T-cell (primary cell): ENCODE measurements at places on chromosomes 3 and 15. TPM values are rescaled to one million over a fixed set of nuclear protein-coding genes. Genes with fewer than 3 reads are reported as not detected.
A peak's percentile ranks its signal among the peaks of the same experiment; 100 is the strongest.

GRCh38 chr3:100106094-100106493, 8.2 kb downstream of the FILIP1L start:
- no peak overlapping the region for H3K27ac ChIP-seq
- no peak for DNase-seq
- H3K36me3 ChIP-seq: no peaks in the 10 kb centered on the region
- H3K27me3 ChIP-seq: no peaks in the 10 kb centered on the region
- no peak overlapping the region for H3K4me3 ChIP-seq

DNA sequence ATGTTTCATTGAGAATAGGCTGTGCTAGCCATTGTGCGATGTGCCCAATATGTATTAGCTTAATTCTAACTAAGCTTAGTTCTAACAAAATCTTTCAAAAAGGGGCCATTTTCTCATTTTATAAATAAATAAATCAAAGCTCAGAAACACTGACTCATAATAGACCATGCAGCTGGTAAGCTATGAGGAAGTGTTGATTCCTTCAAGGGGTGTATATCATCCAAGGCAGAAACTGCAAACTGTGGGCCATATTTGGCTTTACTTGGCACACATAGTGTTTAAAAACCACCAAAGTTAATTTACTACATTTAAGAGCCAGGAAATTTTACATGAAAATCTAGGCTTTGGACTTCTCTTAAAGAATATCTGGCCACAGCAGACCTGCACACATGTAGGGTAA, 136.5 kb downstream of the ZNF621 start:
- H3K36me3 ChIP-seq: no peaks in the 10 kb centered on the region
- no peaks in the 10 kb centered on the region for H3K27me3 ChIP-seq
- DNase-seq: no peak
- H3K4me1 ChIP-seq: no peaks in the 10 kb centered on the region
- no peak overlapping the region for H3K27ac ChIP-seq
- no peak overlapping the region for H3K4me3 ChIP-seq

- no peaks in the 10 kb centered on the region for H3K4me1 ChIP-seq
- H3K27me3 ChIP-seq: no peaks in the 10 kb centered on the region
- no peak overlapping the region for H3K27ac ChIP-seq
- no peak for DNase-seq
- no peaks in the 10 kb centered on the region for H3K36me3 ChIP-seq
- H3K4me3 ChIP-seq: no peak overlapping the region
Measured at GRCh38 chr3:147222291-147222690, 184.1 kb downstream of the ZIC4 start.

GRCh38 chr3:188915127-188915526, 256.6 kb upstream of the TPRG1 start:
- H3K36me3 ChIP-seq: no peaks in the 10 kb centered on the region
- no peak for DNase-seq
- H3K4me3 ChIP-seq: no peak overlapping the region
- H3K4me1 ChIP-seq: peaks cover 14% of the 10 kb centered on the region

DNA sequence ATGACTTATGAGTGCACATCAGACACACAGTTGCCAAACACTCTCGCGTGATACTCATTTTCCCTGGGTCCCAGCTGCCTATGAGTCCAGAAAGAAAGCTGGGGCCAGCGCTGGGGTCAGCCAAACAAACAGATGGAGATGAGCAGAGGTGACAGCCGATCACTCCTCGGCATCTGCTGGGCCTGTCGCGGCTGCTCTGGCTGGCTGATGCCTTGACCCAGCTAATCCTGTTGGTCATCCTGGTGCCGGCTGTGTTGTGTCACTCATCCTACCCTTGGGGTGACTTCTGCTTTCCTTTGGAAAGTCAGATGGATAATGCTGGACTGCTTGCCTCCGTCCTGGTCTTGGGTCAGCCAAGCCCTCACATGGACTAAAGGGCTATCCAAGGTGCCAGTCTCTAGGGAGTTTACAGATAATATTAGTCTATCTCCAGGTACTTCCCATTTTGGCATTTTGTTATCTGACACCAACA, 105.3 kb upstream of the PDZRN3 start:
- H3K27ac ChIP-seq: no peak overlapping the region
- no peak for DNase-seq
- H3K27me3 ChIP-seq: no peaks in the 10 kb centered on the region
- no peak overlapping the region for H3K4me3 ChIP-seq
- no peaks in the 10 kb centered on the region for H3K4me1 ChIP-seq

DNA sequence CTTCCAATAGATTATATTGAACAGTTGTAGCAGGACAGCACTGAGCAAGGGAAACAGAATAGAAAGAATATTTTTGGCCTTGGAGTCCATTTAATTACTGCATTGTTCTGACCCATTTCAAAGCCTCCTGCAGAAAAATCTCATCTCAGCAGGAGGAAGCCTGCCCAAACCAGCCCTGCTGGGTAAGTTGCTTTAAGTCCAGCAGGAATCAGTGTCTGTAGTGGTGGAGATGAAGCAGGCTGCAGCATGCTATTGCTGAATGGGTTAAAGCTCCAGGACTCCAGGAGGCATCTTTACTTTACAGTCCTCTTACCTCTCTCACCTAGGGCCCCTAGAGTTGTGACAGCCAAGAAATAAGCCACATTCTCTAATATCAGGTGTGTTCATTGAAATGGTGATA, 380.3 kb upstream of the THBS1 start:
- no peaks in the 10 kb centered on the region for H3K4me1 ChIP-seq
- H3K27ac ChIP-seq: no peak overlapping the region
- H3K27me3 ChIP-seq: no peaks in the 10 kb centered on the region
- H3K4me3 ChIP-seq: no peak overlapping the region

DNA sequence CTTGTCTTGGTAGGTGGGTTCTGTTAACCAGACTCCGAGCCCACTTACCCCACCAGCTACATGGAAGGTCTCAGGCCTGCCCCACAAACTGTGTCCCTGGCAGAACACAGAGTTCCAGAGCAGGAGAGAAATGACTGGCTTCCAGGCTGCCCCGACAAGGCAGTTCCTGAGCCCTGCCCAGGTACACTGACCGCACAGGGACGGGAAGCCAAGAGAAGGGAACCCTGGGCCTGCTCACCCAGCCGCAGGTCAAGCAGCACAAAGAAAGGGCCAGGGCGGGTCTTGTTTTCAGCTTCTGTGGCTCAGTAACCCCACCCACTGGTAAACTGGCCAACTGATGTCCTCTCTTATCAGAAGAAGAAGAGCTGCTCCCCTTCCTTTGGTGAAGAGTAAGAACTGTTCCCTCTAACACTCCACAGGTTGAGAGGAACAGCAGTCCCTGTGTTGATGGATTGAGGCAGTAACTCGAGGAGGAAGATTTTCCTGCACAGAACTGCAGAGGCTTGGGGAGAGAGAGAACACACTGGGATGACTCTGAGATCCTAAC, 68.4 kb downstream of the CRTC3 start:
- peaks cover 72% of the 10 kb centered on the region for H3K4me1 ChIP-seq
- peak overlapping the region; percentile 83 for H3K27ac ChIP-seq
- no peak overlapping the region for H3K4me3 ChIP-seq
- no peaks in the 10 kb centered on the region for H3K27me3 ChIP-seq
- no peak for DNase-seq
- H3K36me3 ChIP-seq: peaks cover 8% of the 10 kb centered on the region

- peaks cover 10% of the 10 kb centered on the region for H3K27me3 ChIP-seq
- no peak for DNase-seq
- H3K27ac ChIP-seq: no peak overlapping the region
- H3K4me3 ChIP-seq: no peak overlapping the region
- no peaks in the 10 kb centered on the region for H3K36me3 ChIP-seq
Measured at GRCh38 chr3:45259133-45259532, 33.0 kb upstream of the TMEM158 start.

RLBP1 gene
- not detected for total RNA-seq

DNA sequence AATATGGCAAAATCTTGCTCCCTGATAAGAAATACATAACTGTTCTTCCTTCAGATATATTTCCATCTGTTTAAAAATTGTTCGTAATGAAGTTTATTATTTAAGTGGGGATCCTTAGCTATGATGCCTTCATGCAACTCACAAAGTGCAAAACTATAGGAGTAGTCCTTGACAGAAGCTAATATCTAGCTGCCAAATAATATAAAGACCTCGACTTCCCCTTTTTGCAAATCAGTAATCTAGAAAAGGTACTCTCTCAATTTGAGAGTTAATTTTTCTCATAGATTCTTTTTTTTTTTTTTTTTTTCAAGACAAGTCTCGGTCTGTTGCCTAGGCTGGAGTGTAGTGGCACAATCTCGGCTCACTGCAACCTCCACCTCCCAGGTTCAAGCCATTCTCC, 23.0 kb downstream of the SLTM start:
- H3K4me1 ChIP-seq: peaks cover 10% of the 10 kb centered on the region
- DNase-seq: no peak
- no peak overlapping the region for H3K27ac ChIP-seq
- H3K27me3 ChIP-seq: no peaks in the 10 kb centered on the region
- no peak overlapping the region for H3K4me3 ChIP-seq
- H3K36me3 ChIP-seq: peaks cover 43% of the 10 kb centered on the region

DNA sequence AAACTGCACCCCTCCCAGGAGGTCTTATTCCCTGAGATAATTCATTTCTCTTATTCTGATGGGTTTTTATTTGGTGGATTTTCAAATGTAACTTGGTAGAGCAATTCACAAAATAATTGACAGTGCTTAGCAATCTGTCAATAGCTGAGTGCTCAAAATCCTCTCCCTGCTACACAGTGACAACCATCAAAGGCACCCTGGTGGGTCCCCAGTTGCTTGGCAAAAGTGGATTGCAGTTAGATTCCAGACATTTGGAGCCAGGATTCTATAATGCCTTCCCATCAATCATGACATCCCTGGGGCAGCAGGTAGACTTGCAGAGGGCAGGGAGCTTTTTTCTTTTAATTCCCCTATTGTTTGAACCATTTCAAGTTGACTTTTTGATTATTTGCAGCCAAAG, 59.0 kb downstream of the FHIT start:
- DNase-seq: no peak
- H3K4me1 ChIP-seq: no peaks in the 10 kb centered on the region
- no peaks in the 10 kb centered on the region for H3K27me3 ChIP-seq
- no peak overlapping the region for H3K27ac ChIP-seq

RBP2 gene
- not detected for total RNA-seq

GRCh38 chr3:122774564-122774963, 19.1 kb downstream of the HSPBAP1 start:
- H3K4me1 ChIP-seq: no peaks in the 10 kb centered on the region
- no peak for DNase-seq
- no peaks in the 10 kb centered on the region for H3K27me3 ChIP-seq

CHL1 gene
- total RNA-seq: 0.18 TPM

- DNase-seq: peak; percentile 36
- H3K36me3 ChIP-seq: no peaks in the 10 kb centered on the region
- H3K4me3 ChIP-seq: no peak overlapping the region
Measured at GRCh38 chr3:56787784-56788256, 13.9 kb downstream of the ARHGEF3 start.

DNA sequence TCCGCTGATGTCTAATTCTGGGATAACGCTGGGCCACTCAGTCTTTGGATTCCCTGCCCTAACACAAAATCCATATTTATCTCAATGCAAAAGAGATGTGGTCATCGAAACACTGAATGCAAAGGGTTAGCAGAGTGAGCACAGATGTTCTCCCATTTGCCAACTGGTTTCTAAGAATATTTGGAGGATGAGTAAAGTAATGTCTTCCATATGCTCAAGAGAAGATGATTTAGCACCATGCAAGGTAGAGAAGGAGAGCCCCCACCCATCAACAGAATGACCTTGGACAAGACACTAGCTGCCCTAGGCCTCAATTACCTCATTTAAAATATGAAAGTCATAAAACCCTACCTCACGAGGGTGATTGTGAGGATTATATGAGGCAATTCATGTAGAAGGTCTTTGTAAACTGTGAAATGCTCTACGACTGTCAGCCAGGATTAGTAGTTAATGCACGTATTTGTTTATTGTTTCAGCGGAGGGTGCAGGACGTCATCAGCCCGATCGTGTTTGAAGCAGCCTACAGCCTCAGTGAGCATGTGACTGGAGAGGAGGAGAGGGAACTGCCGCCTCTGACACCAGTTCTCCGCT, 232.9 kb upstream of the CTDSPL start:
- H3K4me3 ChIP-seq: no peak overlapping the region
- no peak for DNase-seq
- H3K27ac ChIP-seq: no peak overlapping the region
- no peaks in the 10 kb centered on the region for H3K36me3 ChIP-seq
- H3K4me1 ChIP-seq: no peaks in the 10 kb centered on the region
- no peaks in the 10 kb centered on the region for H3K27me3 ChIP-seq

DNA sequence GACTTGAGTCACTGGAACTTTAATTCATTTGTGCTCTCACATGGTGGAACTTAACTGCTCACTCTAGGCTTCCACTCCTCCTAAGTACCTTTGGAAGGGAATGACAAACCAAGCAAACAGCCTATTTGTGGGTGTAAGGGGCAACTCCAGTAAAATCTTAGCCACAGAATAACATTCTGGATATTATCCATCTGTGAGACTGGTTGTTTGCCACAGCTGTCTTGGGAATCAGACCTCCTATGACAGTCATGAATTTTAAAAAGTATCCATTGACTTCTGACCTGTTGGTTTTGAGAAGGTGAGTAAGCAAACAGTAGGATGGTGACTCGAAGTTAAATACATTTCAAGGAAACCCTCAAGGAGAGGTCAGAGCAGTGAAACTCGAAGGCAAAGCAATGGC, 147.3 kb upstream of the CDIN1 start:
- H3K27ac ChIP-seq: no peak overlapping the region
- no peaks in the 10 kb centered on the region for H3K4me1 ChIP-seq
- H3K4me3 ChIP-seq: no peak overlapping the region
- H3K36me3 ChIP-seq: no peaks in the 10 kb centered on the region

PLA2G4D gene
- not detected for total RNA-seq

IQCF5 gene
- total RNA-seq: not detected

MYO5C gene
- 0.53 TPM for total RNA-seq

CCDC80 gene
- total RNA-seq: not detected

- no peaks in the 10 kb centered on the region for H3K36me3 ChIP-seq
- no peaks in the 10 kb centered on the region for H3K27me3 ChIP-seq
Measured at GRCh38 chr3:13040361-13041074, 32.7 kb downstream of the IQSEC1 start.

- peaks cover 22% of the 10 kb centered on the region for H3K27me3 ChIP-seq
- H3K4me3 ChIP-seq: no peak overlapping the region
- H3K36me3 ChIP-seq: no peaks in the 10 kb centered on the region
- no peak for DNase-seq
- H3K4me1 ChIP-seq: no peaks in the 10 kb centered on the region
- H3K27ac ChIP-seq: no peak overlapping the region
Measured at GRCh38 chr15:51285399-51285798, 53.0 kb downstream of the CYP19A1 start.
